ENCODE measurements at places on chromosomes 7 and 10.

DNA sequence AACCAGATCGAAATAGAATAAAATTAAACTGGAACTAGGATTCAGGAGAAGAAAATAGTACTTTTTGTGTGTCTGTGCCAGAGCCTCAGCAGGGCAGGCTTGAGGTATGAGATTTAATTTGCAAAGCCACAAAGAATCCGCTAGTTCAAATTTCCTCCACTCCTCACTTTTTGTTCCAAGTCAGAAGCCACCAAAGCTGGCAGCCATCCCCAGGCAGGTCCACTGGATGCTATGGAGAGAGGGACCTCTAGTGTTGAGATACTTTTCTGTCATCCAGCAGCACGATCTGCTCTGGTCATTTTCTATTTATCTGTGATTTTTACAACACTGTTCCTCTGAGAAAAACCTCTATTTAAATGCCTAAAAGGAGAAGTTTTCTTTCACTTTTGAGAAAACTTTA is 147.9 kb upstream of the FRMD4A start:
- DNase-seq = peak; percentile 70

GRCh38 chr7:95045236-95045923 is 138.0 kb downstream of the PPP1R9A start:
- DNase-seq = no peak

- DNase-seq = no peak
Measured at GRCh38 chr7:16309129-16309528, 112.2 kb downstream of the CRPPA start.

DNA sequence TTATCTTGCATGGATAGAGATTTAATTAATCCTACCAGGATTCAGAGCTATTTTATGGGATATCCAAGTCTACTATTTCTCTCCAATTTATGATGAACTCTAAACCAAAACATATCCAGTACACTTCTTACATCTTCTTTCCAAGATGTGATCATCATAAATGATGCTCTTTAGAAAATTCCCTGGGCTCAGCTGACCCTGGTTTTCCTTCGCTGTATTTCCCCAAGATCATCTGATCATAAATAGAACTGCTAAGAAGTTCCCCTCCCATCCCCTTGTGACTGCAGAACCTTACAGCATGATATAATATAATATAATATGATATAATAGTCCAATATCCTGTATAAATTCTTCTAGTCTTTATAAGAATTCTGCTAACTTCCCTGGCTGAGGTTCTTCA is 114.6 kb upstream of the LYZL2 start:
- no peak for DNase-seq

DNA sequence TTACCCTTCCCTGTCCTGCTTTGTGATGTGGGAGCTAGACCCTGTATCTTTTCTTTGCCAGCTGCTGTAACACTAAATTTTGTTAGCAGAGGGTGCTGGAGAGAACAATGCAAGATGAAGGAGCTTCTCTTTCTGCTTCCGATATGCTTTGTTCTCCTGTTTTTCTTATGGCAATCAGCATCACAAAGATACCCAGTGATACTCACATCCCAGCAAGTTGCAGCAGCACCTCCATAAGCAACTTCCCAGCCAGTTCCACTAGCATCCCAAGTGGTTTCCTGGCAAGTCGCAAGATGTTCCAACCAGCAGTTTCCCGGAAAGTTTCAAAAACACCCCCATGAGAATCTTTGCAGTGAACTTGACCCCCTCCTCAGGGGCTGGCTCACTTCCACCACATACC is 148.6 kb downstream of the IMMP2L start:
- DNase-seq = no peak

DNA sequence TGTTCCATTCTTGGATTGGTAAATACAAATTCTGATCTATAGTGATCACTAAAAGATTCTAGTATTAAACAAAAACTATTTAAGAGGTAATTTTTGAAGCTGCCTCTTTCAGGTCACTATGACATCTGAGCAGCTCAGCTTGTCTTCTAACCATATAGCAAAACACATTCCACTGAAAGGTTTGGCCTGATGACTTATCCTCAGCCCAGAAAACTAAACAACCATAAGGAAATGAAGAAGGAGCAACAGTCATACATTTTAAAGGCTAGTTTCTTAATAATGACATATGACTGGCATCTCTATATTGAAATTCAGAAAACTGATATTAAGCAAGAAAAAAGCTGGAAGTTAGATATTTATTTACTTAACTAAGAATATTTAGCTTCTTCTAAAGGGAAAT is 24.6 kb downstream of the NT5C2 start:
- DNase-seq = peak; percentile 29

GRCh38 chr10:5467207-5467535 is 32.2 kb downstream of the CALML5 start:
- no peak for DNase-seq

DNA sequence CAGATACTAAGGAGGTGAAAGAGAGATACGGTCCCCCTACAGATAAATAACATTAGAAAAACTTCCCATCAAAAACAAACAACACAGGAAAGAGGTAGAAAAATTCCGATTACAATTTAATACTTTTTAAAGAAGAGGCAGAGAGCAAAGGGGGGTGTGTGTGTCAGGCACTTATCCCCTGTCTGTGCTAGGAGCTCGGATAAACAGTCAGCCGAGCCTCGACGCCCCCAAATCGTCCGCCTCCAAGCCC is 3.6 kb downstream of the PAX2 start:
- DNase-seq = no peak

- DNase-seq = no peak
Measured at GRCh38 chr7:41052201-41052600, 650.7 kb downstream of the INHBA start.

DNA sequence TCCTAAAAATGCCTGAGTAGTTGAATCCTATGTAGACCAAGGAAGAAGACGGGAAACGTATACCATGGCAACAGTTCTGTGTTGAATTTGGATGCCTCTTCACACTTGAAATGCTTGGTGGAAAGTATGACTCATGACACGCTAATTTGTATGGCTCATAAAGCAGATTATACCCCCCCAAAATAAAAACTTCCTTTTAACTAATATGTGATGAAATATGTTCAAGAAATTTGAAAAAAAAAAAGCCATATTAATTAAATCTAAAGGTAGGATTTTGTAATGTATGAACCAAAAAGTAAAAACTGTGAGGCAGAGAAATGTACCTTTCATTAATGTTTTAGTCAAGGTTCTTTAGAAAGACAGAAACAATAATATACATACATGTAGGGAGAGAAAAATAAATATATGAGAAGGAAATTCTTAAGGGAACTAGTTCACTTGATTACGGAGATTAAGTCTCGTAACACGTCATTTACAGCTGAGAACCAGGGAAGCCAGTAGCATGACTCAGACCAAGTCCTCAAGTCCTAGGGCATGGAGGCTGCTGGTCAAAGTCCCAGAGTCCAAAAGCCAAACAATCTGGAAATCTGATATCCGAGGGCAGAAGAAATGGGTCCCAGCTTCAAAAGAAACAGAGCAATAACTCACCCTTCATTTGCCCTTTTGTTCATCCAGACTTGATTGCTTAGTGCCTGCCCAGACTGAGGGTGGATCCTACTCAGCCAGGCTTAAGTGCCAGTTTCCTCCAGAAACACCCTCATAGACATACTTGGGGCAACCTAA is 485.1 kb downstream of the SEMA3D start:
- peak; percentile 8 for DNase-seq

GRCh38 chr10:132862485-132863420 is 76.8 kb upstream of the NKX6-2 start:
- DNase-seq = no peak

GRCh38 chr7:105635197-105635596 is 53.9 kb upstream of the EFCAB10 start:
- no peak for DNase-seq

- no peak for DNase-seq
Measured at GRCh38 chr7:41891950-41892349, 189.1 kb upstream of the INHBA start.

DNA sequence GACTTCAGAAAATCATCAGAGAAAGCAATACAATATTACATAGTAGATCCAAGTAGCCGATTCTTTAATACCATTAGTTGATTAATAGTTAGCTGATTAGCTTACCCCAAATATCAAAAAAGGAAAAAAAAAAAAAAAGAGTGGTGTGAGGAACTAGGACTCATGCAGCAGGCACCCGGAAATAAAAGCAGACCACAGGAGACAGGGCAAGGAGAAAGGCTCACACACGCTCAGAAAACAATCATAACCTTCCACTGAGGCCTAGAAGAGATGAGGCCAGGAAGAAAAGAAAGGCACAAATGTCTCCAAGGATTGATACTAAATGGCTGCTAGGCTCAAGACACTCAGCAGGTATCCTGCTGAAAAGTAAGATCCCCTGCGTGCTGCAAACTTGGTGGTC is 25.9 kb downstream of the TRDMT1 start:
- no peak for DNase-seq

- no peak for DNase-seq
Measured at GRCh38 chr7:30390736-30391636, 87.6 kb downstream of the NOD1 start.

- no peak for DNase-seq
Measured at GRCh38 chr10:4043897-4044665, 259.1 kb upstream of the KLF6 start.

DNA sequence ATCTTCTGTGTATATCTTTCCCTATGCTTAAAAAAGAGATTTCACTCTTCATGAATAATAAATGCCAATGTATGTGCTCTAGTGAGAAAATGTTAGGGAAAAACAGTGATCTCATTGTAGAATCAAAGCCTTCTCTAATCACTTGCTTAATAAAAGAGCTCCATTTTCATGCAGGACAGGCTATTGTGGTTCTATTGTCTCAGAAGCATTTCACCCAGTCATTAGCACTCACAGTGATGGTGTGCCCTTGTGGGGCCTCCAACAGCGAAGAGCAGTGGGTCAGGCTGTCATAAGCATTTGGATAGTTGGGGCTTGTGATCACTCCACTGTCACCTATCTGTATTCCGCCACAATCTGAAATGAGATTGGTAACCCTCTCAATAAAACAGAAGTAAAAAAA is 83.9 kb upstream of the RSU1 start:
- DNase-seq = no peak

DNA sequence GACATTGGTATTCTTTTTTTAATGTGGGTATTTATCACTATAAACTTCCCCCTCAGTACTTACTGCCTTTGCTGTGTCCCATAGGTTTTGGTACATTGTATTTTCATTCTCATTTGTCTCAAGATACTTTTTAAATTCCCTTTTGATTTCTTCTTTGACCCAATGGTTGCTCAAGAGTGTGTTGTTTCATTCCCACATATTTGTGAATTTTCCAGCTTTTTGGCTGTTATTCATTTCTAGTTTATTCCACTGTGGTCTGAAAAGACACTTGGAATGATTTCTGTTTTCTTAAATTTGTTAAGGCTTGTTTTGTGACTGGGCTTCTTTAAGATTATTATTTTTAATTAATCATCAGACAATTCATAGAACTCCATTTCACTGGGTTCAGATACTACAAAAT is 105.0 kb downstream of the EPC1 start:
- no peak for DNase-seq

DNA sequence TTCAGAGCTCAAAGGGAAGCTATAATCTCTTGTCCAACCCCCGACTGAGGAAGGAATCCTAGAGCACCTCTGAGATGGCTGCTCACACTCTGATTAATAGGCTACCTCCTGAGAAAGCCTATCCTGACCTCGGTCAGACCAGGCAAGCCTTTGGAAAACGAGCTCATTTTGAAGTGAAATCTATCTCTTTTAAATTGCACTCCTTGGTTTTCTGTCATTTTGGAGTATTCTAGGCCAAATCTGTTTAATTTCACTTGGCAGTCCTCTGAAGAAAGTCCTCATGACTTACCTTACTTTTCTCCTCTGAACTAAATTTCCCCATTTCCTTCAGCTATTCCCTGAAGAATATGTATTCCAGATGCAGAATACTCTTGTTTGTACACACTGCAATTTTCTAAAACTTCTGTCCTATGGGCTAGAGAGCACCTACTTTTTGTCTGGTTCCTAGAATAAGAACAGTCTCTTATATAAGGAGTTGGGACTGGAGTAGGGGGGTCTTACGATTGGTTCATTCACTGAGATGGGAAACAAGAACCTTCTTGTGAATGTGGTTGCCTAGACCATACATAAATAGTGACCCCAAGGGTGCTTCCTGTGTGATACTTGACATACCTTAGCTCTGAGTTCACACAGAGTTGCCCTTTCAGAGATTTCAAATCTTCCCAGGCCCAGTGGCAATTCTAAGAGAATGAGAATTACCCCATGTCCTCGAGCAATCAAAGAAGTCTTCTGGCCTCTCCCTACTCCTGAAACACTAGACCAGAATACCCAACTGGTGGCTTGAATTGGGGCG is 31.9 kb upstream of the HPS1 start:
- no peak for DNase-seq

DNA sequence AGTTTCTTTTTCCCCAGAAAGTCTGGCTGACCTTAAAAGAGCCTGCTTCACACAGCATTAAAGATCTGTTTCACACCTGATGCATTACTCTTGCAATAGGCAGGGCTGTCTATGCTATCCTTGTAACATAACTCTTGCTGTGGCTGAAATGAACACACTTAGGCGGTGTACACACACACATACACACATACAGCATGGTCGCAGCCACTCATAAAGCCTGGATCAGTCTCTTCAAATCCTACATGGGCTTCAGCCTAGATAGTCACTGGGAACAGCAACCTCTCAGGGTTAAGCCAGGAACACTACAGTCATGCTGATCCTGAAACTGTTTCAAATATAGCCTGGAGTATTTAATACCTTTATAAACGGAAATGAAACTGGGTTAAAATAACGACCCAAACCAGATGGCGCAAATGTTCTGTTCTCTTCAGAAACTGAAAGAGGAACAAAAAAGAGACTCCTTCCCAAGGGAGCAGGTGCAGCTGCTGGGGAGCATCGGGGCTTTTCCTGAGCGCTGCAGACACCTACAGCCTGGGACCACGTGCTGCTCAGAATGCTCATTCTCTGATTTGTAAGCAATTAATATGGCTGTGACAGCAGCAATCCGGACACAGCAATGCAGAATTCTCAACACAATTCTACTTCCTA is 61.0 kb upstream of the SFMBT2 start:
- no peak for DNase-seq

- peak; percentile 77 for DNase-seq
Measured at GRCh38 chr10:122468926-122469781, 7.8 kb downstream of the HTRA1 start.

DNA sequence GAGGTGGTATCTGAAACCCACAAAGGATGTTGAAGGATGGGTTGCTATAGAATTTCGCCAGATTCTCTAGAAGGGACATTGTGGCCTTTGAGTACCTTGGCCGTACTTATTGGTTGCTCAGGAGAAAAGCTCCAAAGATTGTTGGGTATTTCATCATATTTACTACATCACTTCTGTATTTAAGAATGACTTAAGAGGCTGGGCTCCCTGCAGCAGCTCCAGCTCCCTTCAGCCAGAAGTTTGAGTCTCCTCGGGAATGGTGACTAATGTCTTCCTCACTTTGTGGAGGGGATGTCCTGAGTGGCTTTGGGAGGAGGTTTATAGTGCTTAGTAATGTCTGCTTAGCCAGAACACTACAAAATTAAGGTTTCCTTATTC is 18.1 kb downstream of the MINDY4 start:
- DNase-seq = no peak

- no peak for DNase-seq
Measured at GRCh38 chr10:128247576-128247975, 121.4 kb upstream of the MKI67 start.

GRCh38 chr7:157669768-157670351 is 333.1 kb downstream of the DNAJB6 start:
- no peak for DNase-seq

GRCh38 chr10:75048669-75049098 is 62.8 kb upstream of the SAMD8 start:
- no peak for DNase-seq

- DNase-seq = peak; percentile 10
Measured at GRCh38 chr7:90455163-90456030, 14.0 kb upstream of the PTTG1IP2 start.

Data from HTR-8/SVneo (cell line).